ENCODE measurements at places on chromosomes 4 and X.

- DNase-seq = no peak
Measured at GRCh38 chr4:95059663-95060062, 301.9 kb downstream of the BMPR1B start.

- no peak for DNase-seq
Measured at GRCh38 chrX:118315529-118315928, 30.4 kb upstream of the WDR44 start.

DNA sequence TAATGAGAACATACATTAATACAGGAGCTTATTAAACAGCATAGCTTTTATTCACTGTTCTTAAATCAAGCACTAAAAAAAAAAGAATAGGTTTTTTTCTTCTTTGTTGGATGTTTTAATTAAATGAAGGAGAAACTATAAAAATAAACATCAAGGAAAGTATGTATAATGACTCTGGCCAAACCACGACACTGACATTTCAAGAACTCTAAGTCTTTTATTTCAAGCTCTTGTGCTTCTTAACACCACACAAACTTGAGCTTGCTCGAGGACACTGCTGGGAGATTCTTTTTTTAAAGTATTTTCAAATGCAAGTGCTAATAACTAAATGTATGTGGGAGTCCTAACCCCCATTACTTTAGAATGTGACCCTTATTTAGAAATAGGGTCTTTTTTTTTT lies 204.9 kb upstream of the PPARGC1A start:
- no peak for DNase-seq

DNA sequence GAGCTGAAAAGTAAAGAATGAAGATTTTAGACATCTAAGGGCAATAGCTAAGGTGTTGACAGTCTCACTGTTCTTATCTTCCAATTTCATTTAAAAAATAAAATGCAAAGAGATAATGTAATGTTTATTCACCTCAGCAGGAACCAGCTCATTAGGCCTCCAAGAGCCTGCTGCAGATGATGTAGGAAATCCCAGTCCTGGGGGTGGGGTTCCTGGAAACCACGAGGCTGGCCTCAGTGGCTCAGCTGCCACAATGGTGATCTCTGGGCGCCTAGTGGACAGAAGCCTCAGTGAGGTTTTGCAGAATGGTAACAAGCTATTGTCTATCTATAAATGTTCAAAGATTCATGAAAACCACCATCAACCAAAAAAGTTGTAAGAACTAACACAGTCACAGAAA lies 77.3 kb downstream of the RPS3A start:
- DNase-seq = no peak
